Erythroblast (primary cell): ENCODE measurements at places on chromosomes 4 and X.
A peak's percentile ranks its signal among the peaks of the same experiment; 100 is the strongest.

- DNase-seq, result no peak
Measured at GRCh38 chrX:119211649-119212014, 24.5 kb upstream of the PGRMC1 start.

- DNase-seq, result no peak
Measured at GRCh38 chr4:58093352-58093751, 983.2 kb upstream of the IGFBP7 start.

DNA sequence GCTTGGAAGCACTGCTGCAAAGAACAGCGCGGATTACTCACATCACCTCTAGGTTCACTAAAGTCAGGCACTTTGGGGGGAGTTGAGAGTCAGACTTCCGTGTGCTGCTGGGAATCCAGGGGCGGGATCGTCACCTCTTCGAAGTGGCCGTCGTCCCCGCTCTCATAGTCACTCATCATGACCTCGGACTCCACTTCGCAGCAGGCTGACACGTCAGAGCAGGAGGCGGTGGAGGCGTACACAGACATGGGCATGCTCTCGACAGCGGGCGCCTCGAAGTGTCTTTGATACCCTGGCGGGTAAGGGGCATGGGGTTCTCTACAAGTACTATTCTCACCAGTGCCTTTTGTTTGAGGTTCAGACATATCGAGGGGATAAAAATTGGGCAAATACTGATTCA, 33.1 kb upstream of the MTNR1A start:
- DNase-seq, result no peak

DNA sequence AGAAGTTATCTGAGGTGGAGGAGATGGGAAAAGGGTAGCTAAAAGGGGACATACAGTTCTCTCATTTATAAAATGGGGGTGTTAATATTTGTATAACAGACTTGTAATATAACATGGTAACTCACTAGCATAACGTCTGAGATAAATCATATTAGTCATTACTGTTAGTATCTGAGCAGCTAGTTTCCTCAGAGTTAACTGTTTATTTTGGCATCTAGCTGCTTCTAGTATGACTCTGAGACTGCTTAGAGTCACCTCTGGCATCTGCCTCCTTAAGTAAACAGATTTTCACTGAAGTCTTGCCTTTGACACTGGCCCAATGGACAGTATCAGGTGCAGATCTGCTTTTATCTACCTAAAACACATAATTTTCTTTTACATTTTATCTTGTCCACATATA, 58.1 kb downstream of the SLC30A9 start:
- DNase-seq, result no peak

- no peak for DNase-seq
Measured at GRCh38 chrX:2917767-2918166, 11.4 kb downstream of the ARSD start.

- peak; percentile 34 for DNase-seq
Measured at GRCh38 chr4:89111833-89112563, 665 bp downstream of the TIGD2 start.

DNA sequence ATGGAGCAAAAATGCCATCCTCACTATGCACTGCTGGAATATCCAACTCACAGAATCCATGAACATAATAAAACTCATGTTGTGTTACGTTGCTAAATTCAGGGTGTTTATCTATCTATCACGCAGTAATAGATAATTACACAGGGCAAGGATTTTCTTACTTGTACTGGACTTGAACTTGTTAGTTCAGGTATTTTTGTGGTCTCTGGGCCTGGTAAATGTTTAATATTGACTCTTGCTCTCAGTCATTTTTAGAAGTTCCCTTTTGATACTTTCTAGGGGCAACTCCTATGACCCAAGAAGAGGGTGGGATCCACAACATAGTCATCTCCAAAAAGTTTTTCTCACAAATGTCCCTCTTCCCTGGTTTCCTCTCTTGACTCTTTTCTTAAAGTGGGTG, 522.4 kb upstream of the IGFBP7 start:
- no peak for DNase-seq

DNA sequence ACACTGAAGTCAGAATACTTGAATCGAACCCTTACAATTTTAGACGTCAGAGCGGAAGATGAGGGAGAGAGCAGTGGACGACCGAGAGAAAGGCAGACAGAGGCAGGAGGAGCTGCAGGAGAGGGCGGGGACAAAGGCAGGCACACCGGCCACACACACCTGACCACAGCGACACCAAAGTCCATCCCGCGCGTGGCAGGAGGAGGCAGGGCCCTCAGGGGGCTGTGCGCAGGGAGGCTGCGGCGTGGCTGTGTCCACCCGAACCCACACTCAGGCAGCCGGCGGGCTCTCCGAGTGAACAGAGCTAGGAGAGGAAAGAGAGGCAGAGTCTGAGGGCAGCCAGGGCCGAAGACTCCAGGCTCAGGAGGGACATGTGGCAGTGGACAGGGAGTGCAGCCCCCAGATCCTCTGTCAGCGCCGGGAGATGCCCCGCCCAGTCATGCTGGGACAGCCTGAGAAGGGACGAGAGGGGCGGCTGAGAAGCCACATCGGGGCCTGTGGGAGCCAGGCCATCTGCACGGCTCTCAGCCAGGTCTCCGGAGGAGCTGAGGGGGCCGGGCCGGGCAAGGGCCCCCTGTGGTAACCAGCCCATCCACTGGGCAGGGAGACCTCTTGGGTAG, 20.1 kb downstream of the GAK start:
- no peak for DNase-seq

GRCh38 chrX:39409246-39409917, 608.1 kb downstream of the MID1IP1 start:
- DNase-seq, result peak; percentile 15

- peak; percentile 21 for DNase-seq
Measured at GRCh38 chr4:132642016-132642817, 506.9 kb upstream of the PCDH10 start.

DNA sequence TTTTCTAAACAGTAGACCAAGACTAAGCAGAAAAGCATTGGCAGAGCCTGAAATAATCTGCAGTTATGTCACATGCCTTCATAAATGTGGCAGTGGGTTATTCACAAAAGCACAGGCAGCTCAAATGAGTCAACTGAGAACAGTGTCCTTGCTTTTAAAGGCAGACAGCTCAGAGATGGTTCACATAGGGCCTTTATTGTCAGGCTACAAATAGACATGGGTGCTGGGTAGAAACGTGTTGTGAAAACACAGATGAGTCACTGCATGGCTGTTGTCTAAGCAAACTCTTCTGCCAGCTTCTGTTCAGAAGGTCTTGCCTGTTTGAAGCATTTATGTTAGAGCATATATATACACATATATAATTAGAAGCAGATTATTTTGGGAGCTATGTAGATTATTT, 118.0 kb downstream of the SLC4A4 start:
- DNase-seq, result no peak

DNA sequence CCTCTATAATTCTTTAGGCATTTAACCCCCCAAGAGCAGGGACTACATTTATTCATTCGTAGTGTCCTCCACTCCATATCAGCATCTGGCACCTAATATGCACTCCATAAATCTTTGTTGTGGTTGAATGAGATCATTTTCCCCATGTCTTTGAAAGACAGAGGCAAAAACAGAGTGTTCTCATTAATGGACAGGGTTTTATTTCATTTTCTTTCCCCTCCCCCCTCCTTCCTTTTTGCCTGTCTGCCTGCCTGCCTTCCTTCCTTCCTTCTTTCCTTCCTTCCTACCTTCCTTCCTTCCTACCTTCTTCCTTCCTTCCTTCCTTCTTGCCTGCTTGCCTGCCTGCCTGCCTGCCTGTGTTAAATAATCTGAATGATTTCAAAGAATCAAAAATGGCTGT, 83.2 kb downstream of the SHROOM3 start:
- DNase-seq, result no peak

GRCh38 chrX:46444011-46444410, 101.2 kb downstream of the ZNF674 start:
- no peak for DNase-seq

GRCh38 chr4:171947400-171947799, 134.2 kb downstream of the GALNTL6 start:
- DNase-seq, result no peak

DNA sequence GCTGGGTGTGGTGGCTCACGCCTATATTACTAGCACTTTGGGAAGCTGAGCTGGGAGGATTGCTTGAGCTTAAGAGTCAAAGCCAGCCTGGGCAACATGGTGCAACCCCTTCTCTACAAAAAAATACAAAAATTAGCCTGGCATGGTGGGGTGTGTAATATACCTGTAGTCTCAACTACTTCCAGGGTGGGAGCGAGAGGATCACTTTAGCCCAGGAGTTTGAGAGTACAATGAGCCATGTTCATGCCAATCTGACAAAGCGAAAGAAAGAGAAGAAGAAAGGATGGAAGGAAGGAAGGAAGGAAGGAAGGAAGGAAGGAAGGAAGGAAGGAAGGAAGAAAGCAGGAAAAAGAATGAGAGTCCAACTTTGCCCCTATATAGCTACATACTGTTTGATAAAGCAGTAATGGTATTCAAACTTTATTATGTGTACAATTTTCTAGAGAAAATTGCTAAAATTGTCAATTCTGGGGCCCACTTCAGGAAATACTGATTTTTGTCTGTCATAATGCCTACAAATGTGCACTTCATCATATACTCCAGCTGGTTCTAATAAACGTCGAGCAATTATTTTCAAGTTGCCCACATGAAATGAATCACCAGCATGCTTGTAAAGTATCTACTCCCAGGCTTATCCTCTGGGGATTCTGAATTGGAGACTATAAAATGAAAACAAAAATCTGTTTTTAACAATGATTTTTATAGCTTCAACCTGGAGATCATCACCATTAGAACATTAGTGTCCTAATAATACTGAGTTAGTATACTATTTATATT, 132.3 kb downstream of the NDST4 start:
- DNase-seq, result no peak

DNA sequence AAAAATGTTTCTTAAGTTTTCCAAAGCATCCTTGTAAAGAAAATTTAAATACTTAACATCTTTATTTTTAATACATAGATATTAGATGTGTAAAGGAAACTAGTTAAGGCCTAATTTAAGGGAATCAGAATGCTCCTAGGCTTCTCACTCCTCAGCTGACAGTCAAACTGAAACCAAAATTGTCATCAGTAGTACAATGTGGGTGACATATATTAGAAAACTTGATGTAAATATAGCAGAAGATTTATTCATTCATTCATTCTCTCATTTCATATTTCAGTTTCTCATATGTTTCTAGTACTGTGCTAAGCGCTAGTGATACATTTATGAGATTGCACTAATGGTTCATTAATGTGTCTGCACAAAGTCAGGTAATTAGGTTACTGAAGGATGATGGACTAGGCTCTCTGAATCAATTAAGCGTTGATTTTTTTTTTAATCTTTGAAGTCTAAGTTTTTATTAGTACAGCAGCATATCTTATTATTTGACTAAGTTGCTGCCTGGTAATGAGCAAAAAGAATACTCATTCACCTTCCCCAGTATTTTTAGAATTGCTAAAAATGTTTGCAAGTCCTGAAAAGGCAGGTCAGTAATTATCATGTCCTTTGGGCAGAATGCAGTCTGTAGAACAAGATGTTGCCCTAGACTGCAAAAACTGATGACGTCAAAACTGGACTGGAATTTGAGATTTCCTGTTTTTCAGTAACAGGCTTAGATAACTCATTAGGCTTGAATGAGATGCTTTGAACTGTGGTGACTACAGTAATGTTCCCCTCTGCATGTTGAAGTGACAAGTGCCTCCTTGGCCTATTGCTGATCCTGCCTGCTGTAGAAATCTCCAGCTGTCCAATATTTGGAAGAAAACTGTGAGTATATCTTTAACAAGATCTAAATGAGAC, 128.7 kb downstream of the ARHGAP24 start:
- DNase-seq, result no peak

GRCh38 chr4:147326591-147326990, 154.3 kb upstream of the EDNRA start:
- DNase-seq, result no peak

GRCh38 chr4:21195682-21196081, 495.4 kb downstream of the PACRGL start:
- no peak for DNase-seq

- DNase-seq, result no peak
Measured at GRCh38 chr4:54400802-54401201, 171.7 kb downstream of the PDGFRA start.

- no peak for DNase-seq
Measured at GRCh38 chrX:13373431-13374187, 53.8 kb upstream of the ATXN3L start.

DNA sequence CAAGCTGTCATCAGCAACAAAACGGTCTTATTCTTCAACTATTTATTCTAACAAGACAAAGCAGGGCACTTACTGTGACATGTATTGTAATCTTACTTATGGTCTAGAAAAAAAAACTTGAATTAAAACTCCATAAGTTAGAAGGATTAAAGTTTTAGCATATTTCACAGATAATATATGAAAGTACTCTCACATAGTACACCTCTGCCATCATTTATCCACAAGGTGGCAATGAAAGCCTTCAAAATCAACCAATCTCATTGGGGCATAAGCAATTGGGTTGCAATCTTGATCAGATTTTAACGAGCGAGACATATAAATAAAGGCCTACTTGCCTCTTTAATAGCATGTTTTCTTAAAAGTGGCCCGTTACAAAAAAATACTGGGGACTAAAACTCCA, 1382.9 kb downstream of the FAM133A start:
- DNase-seq, result no peak

DNA sequence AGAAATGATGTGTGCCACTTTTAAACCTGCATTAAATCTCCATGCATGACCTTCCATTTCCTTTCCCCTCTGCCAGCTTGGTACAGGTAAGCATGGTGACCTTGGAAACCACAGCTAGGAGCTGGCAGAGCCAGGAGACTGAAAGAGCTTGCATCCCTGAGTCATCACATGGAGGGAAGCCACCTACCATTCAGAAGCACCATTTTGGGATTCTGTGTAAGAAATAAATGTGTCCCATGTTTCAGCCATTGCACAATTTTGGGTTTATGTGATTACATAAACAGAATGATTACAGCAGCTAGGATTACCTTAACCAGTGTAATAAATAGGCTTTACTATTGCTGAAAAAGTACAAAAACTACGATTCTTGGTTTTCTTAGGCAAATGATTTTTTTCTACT, 17.3 kb upstream of the CCDC149 start:
- DNase-seq, result no peak

DNA sequence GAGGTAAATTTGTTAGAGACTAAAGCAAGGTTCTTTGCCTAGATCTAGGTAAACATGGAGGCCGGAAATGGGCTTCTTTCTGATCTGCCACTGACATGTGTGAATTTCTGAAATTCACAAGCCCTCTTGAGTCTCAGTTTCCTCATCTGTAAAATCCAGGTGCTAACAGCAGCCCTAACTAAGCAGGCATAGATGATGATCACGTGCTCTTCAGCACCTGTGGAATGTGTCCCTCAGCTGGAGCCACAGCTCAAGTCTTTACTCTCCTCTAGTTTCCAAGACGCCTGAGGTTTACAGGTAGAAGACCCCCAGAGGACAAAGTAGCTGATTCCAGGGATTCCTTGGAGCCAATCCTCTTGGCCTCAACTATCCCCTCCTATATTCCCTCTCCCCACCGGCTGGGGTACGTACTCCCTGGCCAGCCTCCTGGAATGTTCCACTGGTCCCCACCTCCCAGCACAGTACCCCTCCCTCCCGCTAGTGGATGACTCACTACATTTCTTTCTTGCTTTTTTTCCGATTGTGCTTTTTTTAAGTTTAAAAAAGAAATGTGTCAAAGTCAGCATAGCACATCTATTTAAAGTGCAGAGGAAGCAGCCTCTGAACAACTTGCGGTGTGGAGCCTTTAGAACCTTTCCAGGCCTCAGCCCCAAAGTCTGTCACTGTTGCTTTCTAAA, 98.4 kb downstream of the PHKA2 start:
- no peak for DNase-seq
